ENCODE measurements at places on chromosomes 3 and 15.

GRCh38 chr15:98893401-98893800, 114.2 kb downstream of the PGPEP1L start:
- DNase-seq, result no peak

DNA sequence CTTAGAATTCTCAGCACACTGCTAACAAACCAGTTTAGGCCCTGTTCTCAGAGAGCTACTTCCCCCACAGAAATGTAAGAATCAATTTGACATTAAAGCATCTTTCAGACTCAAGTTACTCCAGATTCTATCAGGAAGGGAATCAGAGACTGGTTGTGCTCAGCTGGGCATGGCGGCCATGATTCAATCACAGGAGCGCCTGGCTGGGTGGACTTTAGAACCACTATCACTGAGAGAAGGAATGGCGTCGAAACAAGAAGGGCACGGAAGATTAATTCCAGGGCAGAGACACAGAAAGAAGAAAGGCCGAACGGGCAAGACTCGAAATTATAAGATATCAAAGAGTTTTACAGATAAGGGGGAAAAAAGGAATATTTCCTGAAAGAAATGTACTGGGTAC, 6.2 kb downstream of the TNIK start:
- no peak for DNase-seq

DNA sequence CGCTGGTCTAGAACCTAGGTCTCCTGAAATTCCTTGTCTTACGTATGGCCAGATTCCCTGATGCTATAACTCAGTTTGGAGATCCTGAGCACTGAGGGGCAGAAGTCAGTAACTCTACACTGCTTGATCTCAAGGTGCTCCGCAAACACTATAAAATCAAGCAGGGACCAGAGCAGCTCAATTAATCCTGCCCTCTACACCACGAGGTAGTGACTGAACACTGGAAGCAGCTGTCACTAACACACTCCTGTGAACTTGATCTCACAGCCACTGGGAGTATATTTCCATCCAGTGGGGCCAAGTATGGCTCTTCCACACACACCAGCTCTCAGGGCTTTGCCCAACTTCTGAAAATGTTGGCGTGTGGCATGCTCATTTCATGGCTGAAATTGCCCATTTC, 51.0 kb downstream of the EDEM1 start:
- no peak for DNase-seq

GRCh38 chr15:77454265-77454664, 33.6 kb downstream of the HMG20A start:
- no peak for DNase-seq

GRCh38 chr3:64518496-64518895, 169.3 kb downstream of the ADAMTS9 start:
- DNase-seq, result no peak

DNA sequence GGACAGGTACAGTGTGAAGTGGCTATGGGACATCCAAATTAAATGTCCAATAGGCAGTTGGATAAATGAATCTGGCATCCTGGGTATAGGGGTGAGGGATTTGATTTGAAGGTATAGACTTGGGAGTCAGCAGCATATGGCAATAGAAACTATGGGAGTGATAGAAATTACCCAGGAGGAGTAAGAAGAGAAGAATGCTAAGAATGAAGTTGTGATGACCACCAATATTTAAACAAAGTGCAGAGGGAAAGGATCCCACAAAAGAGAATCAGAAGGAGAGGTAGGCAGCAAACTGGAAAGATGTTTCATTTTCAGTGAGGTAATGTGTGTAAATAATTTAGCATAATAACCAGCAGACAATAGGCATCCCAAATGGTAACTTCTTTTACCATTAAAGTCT, 13.8 kb upstream of the MSL2 start:
- DNase-seq, result no peak

- no peak for DNase-seq
These were observed 45.0 kb downstream of the ESYT3 start for GRCh38 chr3:138479438-138479863.

GRCh38 chr3:48394391-48394790, 22.4 kb downstream of the FBXW12 start:
- DNase-seq, result no peak

DNA sequence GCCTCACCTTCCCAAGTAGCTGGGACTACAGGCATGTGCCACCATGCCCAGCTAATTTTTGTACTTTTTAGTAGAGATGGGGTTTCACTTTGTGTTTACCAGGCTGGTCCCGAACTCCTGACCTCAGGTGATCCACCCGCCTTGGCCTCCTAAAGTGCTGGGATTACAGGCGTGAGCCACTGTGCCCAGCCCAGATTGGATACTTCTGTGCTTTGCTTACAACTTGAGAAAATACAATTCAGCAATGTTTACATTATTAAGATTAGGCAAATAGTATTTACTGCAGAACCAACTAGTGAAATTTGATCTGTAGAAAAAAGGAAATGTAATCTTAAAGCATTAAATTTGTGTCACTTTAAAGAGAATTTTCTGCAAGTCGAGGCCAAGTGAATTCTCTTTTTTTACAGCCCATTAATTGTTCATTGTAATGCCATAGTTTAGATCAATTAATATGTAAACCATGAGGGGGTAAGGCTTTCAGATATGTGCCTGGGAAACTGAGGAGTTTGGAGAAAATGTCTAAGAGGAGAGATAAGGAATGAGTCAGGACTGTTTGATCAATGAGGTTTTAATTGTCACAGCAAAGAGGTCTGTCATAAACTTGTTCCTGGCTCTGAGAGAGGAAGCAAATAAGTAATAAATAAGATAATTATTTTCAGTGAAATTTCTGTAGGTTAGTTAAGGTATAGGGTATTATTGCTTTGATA, 15.3 kb downstream of the PYDC2 start:
- no peak for DNase-seq

DNA sequence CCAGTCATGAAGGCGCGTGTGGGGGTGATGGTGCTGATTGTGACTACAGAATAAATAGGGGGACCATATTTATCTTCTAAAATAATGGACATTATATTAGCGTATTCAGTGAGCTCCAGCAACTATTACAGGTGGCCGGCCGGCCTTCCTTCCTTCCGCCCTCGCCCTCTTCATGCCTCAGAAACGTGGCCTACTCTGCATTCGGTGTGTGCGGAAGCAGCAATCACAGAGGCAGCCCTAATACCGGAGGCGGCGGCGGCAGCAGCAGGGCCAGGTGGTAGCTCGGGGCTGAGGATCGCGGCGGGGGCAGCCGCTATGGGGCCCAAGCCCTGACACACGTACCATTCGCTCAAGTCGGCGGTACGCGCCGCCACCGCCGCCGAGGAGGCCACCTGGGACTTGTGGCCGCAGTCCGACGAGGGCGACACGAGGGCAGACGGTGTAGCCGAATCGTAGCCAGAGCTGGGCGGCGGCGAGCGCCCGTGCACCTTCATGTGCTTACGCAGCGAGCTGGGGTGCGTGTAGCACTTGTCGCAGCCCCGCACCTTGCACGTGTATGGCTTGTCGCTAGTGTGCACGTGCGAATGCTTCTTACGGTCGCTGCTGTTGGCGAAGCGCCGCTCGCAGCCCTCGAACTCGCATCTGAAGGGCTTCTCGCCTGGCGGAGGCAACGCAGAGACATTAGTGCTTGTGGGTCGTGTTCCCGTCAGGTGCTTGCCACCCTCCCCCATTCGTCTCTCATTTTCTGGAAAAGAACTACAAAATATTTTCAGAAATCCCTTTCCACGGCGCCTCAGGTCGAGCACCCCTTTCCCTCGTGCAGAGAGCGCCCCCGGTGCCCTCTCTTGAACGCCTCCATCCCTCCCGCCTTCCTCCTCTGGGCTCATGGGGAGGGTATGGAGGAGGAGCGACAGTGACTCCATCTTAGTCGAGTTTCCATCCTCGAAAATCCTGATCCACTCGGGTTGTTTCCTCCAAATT, 15.5 kb downstream of the ZIC4 start:
- no peak for DNase-seq

DNA sequence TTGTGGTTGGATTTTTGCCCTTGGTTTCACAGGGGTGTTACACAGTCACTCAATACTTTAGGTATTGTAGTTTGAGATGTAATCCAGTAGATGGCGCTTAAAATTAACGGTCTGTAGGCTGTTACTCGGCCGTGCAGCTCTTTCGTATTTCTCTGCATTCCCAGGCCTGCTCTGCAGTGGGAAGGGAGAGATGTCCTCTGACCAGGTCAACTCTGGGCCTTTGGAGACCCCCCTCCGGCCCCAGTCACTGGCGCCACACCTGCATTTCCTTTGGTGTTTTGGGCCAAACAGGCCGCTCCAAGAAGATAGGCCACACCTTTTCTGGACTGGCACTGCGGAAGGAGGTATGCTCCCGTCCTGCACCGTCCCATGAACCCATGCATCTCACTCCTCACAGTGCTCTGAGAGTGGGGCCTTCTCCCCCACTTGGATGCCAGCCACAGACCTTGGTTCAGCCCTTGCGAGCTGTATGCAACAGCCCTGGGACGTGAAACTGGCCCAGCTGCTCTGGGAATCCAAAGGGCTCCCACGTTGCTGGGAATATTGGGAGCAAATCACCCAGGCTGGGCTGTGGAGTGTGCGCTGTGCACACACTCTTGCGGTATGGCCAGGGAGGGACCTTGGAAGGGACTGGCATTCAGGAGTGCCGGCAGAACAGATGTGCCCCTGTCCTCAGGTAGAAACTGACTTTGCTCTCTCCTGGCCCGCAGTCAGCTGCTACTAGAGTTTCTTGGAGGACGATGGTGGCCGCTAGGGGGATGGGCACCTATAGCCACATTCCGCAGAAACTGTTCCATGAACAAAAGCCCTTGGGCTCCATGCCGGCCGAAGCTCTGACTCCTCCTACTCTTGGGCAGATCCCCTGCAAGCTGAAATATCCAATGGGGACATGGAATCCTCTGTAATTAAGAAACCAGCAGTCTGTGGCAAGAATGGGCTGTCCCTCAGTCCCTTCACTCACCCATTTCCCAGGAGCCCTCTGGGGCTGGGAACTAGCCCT, 410.5 kb upstream of the CADM2 start:
- no peak for DNase-seq

GRCh38 chr15:77024273-77025082, 29.6 kb downstream of the PSTPIP1 start:
- DNase-seq, result peak; percentile 35

All from activated naive CD4-positive, alpha-beta T cell (primary cell).